ENCODE measurements at places on chromosomes 12 and 14. TPM values are rescaled to one million over a fixed set of nuclear protein-coding genes. Genes with fewer than 3 reads are reported as not detected.

Gene C12orf56
- not detected for total RNA-seq

Gene MAP3K9
- total RNA-seq, result 5.8 TPM

Gene PPP1R36
- 0.63 TPM for total RNA-seq

Gene TMEM30B
- not detected for total RNA-seq

Gene PLEK2
- 12.8 TPM for total RNA-seq

Gene HOXC5
- 1.9 TPM for total RNA-seq

Gene TCL1B
- total RNA-seq, result 0.42 TPM

Gene INSM2
- total RNA-seq, result not detected
